ENCODE measurements at places on chromosomes 4 and X.

DNA sequence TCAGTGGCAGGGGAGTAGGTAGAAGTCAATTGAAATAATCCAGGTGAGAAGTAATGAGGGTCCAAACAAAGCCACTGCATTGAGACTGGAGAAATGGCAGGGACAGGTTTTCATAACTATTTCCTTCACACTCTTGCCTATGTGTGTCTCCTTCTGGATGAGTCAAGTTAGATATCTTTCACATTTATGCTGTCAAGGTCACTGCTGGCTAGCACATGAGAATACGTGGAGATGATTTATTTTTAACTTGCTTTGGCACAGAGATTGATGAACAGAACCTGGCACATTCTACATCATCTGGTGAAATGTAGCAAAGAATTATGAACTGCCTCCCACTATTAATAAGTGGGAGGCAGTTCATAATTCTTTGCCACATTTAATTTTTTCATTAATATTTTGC lies 66.7 kb upstream of the BOD1L1 start:
- no peak for DNase-seq

GRCh38 chrX:4129626-4130025 lies 416.2 kb upstream of the PRKX start:
- no peak for DNase-seq

- no peak for DNase-seq
Measured at GRCh38 chr4:35105486-35105885, 1138.8 kb downstream of the ARAP2 start.

- DNase-seq: no peak
Measured at GRCh38 chrX:40414335-40414734, 166.4 kb upstream of the ATP6AP2 start.

DNA sequence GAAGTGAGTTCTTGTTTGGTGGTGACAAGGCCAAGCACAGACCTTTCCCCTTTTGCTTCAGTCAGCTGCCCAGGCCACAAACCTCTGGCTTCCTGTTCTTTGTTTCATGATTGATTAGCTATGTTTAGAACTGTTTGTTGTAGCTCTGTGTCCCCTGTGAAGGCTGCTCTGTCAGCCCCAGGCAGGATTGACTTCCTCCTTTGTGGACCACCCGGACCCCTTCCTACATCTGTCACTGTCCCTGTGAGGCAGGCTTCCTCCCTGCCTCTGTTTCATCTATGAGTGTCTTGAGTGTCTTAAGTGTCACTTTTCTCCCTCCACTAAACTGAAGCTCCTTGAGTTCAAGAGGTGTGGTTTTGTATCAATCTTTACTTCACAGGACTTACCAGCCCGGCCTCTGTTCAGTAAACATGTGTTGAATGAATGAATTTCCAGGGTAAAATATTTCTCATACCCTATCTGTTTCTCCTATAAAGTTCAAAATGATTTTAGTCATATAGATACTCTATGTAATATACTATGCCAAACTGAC lies 83.5 kb downstream of the ZNF674 start:
- no peak for DNase-seq
